ENCODE measurements at places on chromosomes 2 and 18.

GRCh38 chr2:158963071-158963470 is 5.4 kb upstream of the TANC1 start:
- DNase-seq, result no peak

GRCh38 chr18:23887035-23887434 is 127.5 kb upstream of the TTC39C start:
- DNase-seq, result no peak

- DNase-seq, result peak; percentile 86
These were observed 15.4 kb upstream of the STAT4 start for GRCh38 chr2:191166111-191166755.

DNA sequence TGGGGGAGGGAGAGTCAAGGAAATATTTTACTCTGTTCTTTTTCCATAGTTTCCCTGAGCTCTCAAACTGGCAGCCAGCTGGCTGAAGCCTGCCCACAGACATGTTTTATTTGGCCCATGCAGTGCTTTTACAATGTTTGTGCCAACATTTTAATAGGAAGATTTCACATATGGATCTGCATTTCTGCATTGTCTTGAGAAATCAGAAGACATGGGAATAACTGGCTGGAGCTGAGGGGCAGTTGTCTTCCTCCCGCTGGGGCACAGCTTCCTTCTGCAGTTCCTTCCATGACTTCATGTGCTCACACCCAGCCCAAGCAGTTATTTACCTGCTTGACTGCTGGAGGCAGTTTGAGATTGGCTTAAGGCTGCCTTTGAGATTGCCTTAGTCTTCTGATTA is 74.4 kb downstream of the PLCL1 start:
- DNase-seq, result no peak

DNA sequence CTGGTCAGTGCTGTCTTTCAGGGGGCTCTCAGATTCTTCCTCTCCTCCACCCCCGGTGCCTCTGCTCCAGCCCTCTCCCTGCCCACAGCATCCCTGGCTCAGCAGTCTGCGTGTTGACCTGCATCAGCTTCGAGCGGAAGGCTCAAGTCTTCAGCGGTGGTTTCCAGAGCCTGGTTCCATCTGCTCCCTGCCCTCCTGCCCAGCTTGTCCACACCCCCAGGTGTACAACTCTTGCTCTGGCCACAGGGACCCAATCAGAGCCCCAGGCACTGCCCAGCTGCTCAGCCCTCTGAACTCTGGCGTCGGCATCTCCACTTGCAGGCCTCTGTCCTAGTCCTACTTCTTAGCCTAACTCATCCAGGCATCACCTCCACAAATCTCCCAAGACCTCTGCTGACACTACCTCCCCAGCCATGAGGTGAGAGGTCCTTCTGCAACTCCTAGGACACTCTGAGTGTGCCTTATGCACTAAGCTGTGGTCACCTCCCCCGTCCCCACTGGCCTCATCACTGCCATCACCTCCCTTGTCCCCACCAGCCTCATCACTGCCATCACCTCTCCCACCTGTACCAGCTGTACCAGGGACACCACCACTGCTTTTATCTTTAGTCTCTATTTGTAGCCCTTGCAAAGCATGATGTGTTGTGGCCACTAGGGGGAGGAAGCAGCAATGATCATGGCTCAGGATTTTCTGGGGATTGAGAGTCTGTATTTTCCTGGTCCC is 60.9 kb downstream of the EDAR start:
- DNase-seq, result peak; percentile 70

- no peak for DNase-seq
These were observed 85.4 kb upstream of the HS6ST1 start for GRCh38 chr2:128403814-128404708.

DNA sequence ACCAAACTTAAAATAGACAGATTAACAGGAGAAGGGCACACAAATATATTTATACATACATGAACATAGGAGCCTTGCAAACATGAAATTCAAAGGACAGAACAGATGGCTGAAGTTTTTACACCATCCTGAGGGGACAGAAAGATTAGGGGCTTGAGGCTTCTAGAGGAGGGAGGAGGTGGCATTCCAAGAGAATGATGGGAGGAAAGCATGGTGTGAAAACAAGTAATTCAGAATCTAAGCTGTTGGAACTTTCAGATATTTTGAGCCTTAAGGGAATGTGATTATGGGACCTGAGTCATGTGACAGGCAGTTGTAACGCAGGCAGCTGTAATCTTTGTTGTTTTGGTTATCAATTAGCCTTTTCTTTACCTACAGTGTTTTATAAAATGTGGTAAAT is 225.2 kb upstream of the SPOPL start:
- no peak for DNase-seq

GRCh38 chr2:117486081-117486480 is 328.4 kb upstream of the DDX18 start:
- no peak for DNase-seq

DNA sequence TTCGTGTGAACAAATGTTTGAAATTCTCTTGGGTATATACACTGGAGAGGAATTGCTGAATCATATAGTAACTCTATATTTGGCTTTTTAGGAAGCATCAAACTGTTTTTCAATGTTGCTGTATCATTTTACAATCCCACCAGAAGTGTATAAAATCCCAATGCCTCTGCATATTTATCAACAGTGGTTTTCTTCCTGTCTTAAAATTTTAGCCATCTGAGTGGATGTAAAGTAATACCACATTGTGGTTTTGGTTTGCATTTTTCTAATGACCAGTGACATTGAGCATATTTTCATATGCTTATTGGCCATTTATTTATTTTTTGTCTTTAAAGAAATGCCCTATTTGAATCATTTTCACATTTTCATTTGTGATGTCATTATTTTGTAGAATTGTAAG is 22.8 kb upstream of the LRP1B start:
- no peak for DNase-seq

- no peak for DNase-seq
These were observed 57.5 kb downstream of the WDPCP start for GRCh38 chr2:63530704-63531279.

- DNase-seq, result peak; percentile 35
These were observed 56.1 kb upstream of the TTN start for GRCh38 chr2:178863130-178863855.
